Sciatic nerve (tissue), 2 donors: ENCODE measurements at places on chromosomes 1 and 21. TPM values are rescaled to one million over a fixed set of nuclear protein-coding genes. Genes with fewer than 3 reads are reported as not detected.
A peak's percentile ranks its signal among the peaks of the same experiment; 100 is the strongest.

DNA sequence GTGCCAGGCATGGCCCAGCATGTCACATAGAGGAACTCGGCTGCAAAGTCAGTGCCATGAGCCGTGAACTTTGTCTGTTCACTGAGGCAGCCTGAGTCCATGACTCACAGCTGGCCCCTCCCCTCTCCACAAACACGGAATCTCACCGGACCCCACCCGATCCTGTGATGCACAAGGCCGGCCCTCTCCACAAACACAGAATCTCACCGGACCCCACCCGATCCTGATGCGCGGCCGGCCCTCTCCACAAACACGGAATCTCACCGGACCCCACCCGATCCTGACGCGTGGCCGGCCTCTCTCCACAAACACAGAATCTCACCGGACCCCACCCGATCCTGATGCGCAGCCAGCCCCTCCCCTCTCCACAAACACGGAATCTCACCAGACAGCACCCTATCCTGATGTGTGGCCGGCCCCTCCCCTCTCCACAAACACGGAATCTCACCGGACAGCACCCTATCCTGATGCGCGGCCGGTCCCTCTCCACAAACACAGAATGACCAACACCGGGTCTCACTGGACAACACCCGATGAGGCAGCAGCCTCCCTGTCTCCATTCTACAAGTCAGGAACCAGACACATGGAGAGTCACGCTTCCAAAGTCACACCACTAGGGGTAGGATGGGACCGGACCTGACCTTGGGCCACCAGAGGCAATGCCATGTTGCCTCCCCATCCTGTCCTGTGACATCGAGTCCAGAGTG lies 39.6 kb upstream of the GPR153 start:
- DNase-seq: no peak

DNA sequence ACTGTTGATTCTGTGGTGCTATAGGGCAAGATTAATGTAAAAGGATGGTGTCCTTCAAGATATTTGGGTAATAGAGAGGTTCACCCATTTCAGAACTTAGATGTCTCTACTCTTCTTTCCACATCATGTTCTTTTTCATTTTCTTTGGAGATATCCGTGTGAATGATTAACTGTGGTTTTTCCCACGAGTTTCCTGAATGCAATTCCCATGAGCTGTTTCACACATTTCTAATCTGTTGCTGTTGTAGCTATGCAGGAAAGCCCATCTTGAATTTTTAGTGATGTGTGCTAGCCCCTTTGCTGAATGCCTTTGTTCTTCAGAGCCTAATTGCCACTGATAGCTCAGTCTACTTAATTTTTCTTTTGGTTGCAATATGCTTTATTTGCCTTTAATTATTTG lies 27.6 kb downstream of the SNX27 start:
- DNase-seq: no peak

DNA sequence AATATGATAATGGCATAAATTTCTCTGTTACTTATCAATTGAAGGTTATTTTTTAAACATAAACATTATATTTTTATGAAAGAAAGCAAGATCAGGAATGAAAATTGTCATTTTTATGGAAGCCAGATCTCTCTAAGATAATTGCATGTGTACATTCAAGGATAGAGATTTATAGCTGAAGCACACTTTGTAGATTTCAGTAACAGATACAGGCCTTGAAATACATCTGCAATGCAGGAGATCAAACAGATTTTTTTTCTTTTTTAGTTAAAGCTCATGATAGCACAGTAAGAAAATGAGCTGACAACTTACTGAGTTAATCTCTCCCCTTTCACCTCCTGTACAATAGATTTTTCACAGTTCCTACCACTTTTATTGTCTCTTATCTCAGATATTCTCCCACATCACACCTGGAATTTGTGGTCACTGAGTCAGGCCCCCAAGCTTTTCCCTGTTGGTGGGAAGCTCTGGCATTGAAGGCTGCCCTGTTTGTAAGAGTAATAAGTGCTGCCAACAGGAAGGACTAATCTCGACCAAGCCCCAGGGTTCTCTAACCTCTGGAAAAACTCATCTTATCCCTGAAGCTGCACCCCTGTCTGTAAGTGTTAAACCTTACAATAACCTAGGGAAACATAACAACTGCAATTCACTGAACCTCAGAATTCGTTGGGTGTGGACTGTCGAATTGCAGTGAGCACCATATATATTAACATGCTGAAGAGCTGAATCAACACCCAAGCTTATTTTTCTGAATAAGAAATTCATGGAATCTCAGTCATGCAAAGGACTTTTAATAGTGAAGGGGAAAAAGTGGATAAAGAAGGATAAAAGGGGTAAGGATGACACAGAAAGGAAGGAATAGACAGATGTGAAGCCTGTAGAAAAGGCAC lies 599.0 kb downstream of the LMO4 start:
- DNase-seq: no peak

GRCh38 chr1:180670681-180671080 lies 38.9 kb downstream of the XPR1 start:
- no peak for DNase-seq

DNA sequence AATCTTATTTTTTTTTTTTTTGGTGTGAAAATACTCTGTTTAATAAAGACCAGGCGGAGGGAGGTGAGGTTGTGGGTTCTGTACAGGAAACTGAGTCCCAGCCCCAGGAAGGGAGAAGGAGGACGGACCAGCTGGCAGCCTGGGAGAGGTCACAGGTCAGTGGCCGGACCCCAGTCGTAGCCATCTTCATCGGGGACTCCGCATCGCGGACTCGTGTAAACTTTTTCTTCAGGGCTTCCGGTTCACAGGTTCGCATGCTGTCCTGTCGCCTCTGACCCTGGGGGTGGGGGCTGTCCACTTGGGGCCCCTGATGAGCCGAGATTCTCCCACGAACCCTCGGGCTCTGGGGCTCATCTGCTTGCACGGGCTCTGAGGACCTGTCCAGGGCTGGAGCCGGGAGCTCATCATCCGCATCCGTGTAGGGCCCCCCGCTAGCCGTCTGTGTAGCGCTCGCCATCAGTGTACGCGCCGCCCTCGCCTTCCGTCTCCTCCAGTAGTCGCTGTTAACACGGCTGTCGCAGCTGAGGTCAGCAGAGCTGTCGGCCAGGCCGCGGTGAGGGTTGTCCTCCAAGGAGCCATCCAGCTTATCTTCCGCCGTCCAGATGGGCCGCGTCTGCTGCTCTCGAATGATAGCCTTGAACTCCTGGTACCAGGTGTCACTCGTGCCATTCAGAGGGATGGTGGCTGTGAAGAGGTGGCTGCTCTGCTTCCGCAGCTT lies 975.7 kb upstream of the PRMT6 start:
- DNase-seq: no peak

GRCh38 chr1:154962156-154962749 lies 671 bp upstream of the PYGO2 start:
- peak; percentile 60 for DNase-seq

GRCh38 chr1:160004425-160004824 lies 27.4 kb downstream of the PIGM start:
- DNase-seq: no peak

DNA sequence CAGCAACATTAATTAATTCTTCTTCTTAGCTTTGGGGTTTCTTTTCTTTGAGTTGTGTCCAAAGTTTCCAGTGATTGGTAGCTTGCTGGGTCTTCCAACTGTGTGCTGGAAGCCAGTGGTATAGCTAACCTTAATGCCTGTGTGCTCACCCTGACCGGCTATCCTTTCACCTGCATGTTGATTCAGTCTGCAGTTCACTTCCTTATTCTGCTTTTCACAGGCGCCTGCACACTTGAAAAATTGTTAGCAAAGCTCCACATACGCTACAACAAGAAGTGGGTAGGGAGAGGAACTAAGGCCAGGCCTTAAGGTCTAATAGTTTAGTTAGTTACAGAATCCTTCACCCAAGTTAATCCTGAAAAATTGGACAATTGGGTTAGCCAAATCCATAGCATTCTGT lies 35.7 kb downstream of the NCF2 start:
- no peak for DNase-seq

DNA sequence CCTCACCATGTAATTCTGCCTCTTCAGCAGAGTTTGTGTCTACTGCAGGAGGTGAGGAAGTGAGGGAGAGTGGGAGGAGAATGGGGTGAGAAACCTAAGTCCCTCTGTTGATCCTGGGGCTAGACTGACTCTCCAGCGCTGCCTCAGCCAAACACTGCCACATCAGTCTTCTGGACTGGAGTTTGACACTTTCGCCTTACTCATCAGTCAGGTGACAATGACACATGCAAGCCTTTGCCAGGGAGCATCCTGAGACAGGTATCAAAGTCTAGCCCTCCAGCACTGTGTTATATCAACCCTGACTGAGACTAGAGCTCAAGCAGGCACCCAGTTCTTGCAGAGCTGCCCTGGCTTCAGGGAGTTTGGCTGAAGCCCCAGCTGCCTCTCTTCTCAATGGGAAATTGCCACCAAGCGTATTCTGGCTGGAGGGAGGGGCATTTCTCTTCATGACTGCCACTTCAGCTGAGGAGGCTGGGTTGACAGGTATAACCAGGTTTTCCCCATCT lies 33.3 kb upstream of the SUCO start:
- DNase-seq: no peak

DNA sequence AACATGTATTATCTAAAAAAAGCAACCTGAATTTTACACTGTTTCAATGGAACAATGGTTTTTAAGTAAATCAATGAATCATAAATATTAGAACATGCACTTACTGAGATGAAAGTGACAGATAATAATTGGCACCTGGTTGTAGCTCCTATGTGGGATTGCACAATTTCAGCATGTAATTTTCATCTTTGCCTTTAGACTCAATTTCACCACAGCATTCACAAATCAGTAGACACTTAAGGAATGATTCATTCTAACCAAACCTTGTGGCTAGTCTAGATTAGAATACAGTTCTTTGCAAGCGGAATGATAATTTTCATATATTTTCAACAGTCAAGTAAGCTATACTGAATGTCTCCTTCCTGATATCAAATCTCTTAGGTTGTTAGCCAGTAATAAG lies 853.4 kb downstream of the KCNT2 start:
- no peak for DNase-seq

DNA sequence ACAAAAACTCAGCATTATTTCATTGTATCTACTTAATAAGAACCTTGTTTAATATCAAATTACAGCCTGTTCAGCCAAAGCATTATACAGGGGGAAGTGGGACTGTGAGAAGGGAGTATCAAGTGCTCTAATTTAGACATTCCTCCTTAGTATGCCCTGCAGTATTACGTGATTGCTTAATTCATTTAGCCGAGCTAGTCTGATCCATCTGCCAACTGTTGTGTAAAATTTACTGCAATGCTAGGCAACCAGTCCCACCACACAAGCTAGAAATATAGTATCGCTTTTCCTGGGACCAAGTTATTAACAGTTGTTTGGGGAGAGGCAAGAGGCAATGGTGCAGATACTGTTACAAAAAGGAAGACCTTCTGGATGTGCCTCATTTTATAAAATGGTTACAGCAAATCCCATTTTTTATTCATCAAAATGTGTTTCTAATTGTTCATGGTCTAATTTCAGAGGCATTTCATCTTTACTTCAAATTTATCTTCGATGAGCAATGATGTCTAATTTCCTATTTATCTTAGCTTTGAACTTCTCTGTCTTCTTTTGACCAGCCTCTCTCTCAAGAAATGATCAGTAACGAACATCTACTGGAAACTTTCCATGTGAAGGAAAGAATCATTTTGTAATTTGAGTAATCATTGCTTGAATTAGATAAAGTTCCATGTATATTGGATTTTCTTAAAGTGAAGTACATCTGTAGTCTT lies 283.3 kb downstream of the DUSP10 start:
- DNase-seq: no peak

GRCh38 chr1:45644661-45645060 lies 20.8 kb upstream of the CCDC17 start:
- no peak for DNase-seq

- no peak for DNase-seq
Observed at GRCh38 chr1:22362626-22363402, 88.8 kb upstream of the ZBTB40 start.

DNA sequence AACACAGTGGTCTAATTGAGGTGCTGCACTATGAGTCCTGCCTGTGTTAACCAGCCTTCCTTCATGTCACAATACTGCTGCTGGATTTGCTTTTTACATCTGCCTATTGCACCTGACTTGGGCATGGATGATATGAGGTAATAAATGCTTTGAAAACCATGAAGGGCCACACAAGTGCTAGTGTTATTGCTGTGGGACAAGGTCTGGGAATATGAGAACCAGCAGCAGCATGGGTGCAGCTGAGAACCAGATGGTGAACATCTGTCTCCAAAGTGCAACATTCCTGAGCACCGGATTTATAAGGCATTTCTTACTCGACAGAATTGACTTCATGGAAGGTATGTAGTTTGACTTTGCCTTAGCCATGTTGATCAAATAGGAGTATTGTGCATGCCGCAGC lies 16.6 kb downstream of the TRIM45 start:
- DNase-seq: no peak

DNA sequence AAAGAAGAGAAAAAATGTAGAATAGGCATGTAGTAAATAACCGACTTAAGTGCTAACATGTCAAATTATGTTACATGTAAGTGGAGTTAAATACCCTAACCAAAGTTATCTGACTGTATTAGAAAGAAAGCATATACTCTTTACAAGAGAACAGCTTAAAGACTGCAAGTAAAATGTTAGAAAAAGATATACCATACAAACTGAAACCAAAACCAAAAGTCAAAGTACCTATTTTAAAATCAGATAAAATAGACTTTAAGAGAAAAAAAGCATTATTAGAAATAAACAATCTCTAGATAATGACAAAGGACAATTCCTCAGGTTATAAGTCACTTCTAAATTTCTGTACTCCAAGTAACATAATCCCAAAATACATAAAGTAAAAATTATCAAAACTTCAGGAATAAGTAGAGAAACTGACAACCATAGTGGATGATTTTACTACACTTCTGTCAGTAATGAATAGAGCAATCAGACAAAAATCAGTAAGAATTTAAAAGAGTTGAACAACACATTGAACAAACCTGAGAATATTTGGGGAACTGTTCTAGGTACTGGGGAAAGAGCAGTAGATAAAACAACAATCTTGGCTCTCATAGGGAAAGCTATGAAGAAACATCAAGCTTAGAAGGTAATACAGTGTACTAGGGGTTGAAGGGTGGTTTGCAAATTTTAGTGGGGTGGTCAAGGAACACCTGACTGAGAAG lies 127.3 kb downstream of the TBX19 start:
- no peak for DNase-seq

DNA sequence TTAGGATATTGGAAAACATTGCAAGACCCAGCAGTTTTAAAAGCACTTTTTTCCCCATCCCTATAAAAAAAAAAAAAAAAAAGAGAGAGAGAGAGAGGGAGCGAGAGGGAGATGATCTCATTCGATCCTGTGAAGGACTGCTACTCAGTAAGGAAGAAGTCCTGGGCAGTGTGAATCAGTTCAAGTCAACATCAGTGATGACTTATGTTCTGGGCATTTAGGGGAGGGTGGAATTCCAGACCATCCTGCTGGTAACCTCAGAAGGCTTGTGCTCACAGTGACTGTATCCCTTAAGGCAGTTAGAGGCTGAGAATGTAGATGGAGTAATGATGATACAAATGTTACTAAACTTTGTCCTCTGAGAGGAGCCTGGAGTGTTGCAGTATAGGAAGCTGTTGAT lies 151.4 kb downstream of the TGFB2 start:
- DNase-seq: no peak

GRCh38 chr1:70168283-70168682 lies 37.1 kb downstream of the LRRC40 start:
- DNase-seq: no peak

RIMKLA gene
- 0.49 TPM for total RNA-seq

CNKSR1 gene
- total RNA-seq: 3.1 TPM

HMGCS2 gene
- total RNA-seq: not detected

PADI4 gene
- total RNA-seq: 3.8 TPM

MMEL1 gene
- total RNA-seq: 1.7 TPM
